ENCODE measurements at places on chromosomes 1 and 21.

DNA sequence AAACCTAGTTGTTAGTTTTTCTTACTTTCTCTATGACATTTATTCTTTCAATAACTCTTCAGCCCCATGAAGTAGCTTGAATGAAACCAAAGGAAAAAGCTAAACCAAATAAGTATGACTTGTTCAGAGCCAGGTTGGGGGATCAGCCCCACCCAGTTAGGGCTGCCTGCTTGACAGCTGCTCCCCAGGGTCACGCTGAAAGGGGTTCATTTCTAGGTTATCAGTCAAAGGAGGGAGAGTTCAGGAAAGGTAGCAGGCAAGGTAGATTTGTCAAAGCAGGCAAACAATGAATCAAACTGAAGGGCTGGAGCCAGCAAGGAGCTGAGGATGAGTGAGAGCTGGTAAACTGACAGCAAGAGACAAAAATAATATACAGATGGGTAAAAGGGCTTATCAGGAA, 3.1 kb upstream of the S100A11 start:
- no peak for DNase-seq

GRCh38 chr1:7149080-7149838, 364.0 kb downstream of the CAMTA1 start:
- peak; percentile 50 for DNase-seq

GRCh38 chr1:73593364-73593763, 604.6 kb downstream of the LRRIQ3 start:
- peak; percentile 42 for DNase-seq

GRCh38 chr21:39400173-39400572, 45.4 kb downstream of the LCA5L start:
- no peak for DNase-seq

DNA sequence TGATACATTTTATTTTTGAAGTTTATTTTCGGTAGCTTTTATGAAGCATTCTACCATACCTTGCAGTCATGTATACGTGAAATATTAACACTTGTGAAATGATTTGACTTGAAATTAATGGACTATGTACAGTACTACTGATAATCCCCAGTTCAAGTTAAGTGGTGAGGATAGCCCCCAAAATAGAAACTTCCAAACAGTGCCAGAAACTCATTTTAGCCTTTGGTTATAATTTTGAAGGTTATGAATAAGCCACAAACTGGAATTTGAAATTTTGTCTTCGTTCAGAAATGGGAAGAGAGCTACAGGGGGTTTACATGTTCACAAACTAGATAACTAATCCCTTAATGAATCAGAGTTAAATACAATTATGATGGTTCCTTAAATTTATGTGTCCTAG, 1.5 kb upstream of the HNRNPU start:
- no peak for DNase-seq

- no peak for DNase-seq
Measured at GRCh38 chr1:205245096-205245495, 17.4 kb downstream of the TMCC2 start.

- DNase-seq, result no peak
Measured at GRCh38 chr1:224181453-224181810, 1.6 kb upstream of the DEGS1 start.

GRCh38 chr1:85109475-85109874, 61.2 kb upstream of the MCOLN3 start:
- DNase-seq, result peak; percentile 20

DNA sequence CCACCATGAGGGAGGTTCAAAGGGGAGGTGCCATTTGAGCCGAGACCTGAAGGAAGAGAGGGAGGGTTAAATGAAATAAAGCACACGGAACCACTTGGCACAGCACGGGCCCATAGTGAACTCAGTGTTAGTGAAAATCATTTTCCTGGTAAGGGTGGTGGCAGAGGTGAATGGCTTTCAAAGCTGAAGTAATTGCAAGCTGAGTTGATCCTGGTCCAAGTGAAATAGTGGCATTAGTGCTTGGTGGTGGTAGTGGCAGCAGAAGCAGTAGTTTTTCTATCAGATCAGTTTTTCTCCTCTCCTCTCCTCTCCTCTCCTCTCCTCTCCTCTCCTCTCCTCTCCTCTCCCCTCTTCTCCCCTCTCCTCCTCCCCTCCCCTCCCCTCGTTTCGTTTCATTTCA, 30.5 kb upstream of the SRSF10 start:
- no peak for DNase-seq

DNA sequence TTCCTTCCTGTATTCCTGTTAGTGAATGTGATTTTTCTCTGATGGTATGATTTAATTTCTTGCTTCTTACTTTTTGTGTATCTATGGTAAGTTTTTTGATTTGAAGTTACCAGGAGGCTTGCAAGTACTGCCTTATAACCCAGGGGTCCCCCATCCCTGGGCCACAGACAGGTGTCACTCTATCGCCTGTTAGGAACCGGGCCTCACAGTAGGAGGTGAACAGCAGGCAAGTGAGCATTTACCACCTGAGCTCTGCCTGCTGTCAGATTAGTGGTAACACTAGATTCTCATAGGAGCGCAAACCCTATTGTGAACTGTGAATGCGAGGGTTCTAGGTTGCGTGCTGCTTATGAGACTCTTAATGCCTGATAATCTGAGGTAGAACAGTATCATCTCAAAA, 143.3 kb downstream of the RPS6KC1 start:
- DNase-seq, result no peak

GRCh38 chr1:154847891-154848290, 22.2 kb downstream of the KCNN3 start:
- no peak for DNase-seq

- DNase-seq, result no peak
Measured at GRCh38 chr1:86318436-86318835, 77.7 kb downstream of the ODF2L start.

- DNase-seq, result no peak
Measured at GRCh38 chr1:68175621-68176398, 56.5 kb downstream of the WLS start.

- no peak for DNase-seq
Measured at GRCh38 chr1:202247104-202247503, 53.5 kb downstream of the LGR6 start.

DNA sequence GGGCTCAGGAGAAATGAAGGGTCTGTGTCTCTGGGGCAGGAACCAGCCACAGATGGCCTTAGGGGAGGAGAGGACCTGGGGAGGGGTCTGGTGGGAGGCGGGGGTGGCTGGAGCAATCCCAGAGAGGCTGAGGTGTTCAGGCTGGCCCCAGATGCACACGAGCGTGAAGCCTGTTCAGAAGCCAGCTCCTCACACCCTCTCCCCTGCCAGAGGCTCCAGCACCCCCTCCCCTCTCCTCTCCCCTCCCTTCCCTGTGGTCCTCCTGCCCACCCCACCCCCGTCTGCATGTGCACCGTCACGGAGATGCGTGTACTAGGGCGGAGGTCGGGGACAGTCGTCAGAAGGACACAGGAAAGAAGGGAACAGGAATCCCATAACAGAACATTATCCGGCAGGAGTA, 115.0 kb upstream of the COL6A1 start:
- DNase-seq, result no peak

DNA sequence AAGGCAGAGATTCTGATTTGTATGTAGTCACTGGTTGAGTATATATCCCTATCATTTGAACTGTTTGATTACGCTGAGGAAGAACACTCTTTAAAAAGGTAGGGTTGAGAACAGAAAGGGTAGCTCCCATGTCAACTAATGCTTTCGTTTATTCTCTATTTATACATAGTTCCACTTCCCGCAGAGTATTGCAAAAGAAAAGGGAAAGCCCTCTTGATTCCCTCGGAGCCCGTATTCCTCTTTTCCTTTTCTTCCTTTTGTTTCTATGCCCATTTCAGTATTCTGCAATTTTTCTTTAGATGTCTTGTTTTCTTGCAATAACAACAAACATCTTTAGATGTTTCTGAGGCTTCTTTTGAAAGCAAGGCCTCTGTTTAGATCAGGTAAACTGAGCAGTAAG, 78.2 kb downstream of the DNTTIP2 start:
- no peak for DNase-seq

DNA sequence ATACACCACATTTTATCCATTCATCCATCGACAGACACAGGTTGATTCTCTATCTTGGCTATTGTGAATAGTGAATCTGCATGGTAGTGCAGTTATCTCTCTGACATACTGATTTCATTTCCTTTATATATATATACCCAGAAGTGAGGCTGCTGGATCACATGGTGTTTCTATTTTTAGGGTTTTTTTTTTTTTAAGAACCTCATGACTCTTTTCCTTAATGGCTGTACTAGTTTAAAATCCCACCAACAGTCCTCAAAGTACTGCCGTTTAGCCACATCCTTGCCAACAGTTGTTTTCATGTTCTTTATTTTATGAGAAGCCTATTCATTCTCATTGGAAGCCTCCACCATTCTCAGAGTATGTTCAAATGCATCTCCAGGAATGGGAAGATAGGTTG, 258.7 kb upstream of the SNX7 start:
- no peak for DNase-seq

DNA sequence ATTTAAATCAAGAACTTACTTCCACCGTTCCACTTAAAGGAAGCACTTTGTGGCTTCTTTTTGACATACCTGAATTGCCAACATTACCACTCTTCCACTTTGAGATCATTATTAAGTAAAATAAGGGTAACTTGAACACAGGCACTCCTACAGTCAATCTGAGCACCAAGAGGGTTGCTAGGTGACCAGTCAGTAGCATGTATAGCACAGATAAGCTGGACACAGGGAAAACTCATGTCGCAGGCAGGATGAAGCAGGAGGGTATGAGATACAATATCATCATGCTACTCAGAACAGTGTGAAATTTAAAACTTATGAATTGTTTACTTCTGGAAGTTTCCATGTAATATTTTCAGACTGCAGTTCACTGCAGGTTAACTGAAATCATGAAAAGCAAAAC, 47.0 kb upstream of the RAP1GAP start:
- DNase-seq, result no peak

DNA sequence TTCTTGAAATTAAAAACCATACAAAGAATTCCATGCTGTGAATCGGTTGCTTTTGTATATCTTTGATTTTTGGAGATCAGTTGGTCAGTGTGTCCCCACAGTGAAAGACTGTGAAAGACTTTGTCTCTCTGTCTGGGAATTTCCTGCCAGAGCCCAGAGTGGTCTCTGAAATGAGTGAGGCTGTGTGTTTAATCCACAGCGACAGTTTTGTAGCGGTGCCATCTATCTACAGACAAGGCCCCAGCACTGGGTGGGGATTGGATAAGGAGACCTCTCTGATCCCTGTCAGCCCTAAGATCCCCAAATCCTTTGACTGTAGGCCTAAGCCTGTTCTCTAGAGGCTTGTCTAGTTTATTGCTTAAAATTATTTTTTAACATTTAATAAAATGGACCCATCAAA, 10.3 kb downstream of the GPR25 start:
- no peak for DNase-seq

DNA sequence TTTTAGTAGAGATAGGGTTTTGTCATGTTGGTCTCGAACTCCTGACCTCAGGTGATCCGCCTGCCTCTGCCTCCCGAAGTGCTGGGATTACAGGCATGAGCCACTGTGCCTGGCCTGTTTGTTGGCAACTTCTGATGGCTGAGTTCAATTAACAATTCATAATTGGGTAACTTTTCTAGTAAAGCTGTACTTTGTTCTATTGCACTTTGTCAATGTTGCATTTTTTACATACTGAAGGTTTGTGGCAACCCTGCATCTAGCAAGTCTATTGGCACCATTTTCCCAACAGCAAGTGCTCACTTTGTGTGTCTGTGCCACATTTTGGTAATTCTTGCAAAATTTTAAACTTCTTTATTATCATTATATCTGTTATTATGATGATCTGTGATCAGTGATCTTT, 64.5 kb upstream of the USP24 start:
- DNase-seq, result no peak

Data from iPS DF 19.7 (cell line).